ENCODE measurements at places on chromosomes 1 and 21.

DNA sequence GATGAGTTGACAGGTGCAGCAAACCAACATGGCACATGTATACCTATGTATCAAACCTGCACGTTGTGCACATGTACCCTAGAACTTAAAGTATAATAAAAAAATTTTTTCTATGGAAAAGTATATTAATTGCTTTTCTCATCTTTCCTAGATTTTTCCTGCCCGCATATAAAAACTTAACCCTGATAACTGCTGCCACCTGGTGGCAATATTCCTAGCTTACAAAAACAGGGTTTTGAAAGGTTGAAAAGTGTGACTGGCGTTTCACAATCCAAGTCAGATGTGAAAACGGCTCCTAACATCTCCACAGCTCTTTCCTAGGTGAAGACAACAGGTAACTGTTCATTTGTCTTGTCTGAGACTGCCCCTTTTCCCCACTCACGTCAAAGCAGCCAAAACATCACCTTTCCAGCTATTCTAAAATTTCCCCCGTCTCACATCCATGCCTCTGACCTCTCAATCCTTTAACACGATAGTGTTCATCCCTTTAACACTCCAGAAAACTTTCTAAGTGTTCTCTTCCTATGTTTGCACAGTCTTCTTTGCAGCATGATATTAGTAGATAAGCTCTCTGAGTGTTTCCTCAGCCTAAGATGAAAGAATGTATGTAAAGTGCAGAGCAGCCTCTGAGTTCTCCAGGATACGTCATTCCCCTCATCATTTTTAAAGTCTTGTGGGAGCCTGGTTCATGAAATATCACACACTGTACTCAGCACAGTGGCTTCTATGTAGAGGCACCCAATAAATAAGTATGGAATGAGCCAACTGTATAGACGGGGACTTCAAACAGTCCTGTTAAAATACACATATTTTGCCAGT is 27.5 kb downstream of the OVGP1 start:
- DNase-seq, result peak; percentile 49

GRCh38 chr1:223233410-223234169 is 90.5 kb upstream of the TLR5 start:
- peak; percentile 32 for DNase-seq

- no peak for DNase-seq
Measured at GRCh38 chr1:190436615-190437014, 41.0 kb downstream of the BRINP3 start.

DNA sequence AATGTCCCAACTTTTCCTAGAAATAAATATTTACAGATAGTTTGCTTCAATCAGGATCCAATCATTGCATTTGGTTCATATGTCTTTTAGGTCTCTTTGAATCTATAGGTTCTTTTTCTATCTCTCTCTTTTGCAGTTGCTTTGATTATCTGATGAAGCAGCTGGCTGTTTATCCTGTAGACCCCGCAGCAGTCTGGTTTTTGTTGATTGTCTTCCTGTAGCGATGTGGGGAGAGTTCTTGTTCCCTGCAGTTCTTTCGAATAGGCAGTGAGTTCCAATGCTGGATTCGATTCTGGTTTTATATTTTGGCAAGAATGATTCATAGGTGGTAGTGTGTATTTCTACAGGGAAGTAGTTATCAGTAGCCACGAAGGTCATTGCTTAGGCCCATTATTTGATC is 7.4 kb upstream of the MIXL1 start:
- DNase-seq, result no peak

- DNase-seq, result no peak
Measured at GRCh38 chr1:238999944-239000343, 386.4 kb upstream of the CHRM3 start.

DNA sequence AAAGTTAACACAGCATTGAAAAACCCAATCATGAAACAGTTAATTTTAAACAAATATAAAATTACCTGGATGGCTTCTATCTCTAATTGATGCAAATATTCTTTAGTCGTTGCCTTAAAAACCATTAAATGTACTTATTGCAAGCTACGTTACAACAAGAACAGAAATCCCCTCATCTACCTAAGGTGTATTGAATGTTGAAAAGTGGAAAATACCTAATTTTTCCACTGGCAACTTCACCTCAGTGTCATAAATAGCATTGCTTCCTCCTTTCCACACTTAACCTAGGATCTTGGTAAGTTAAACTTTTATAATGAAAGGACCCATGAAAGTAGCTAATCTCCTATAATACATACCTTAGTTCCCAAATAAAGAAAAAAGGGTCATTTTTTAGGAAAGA is 5.4 kb downstream of the GADD45A start:
- no peak for DNase-seq

- no peak for DNase-seq
Measured at GRCh38 chr1:118395430-118395991, 210.5 kb upstream of the SPAG17 start.

GRCh38 chr21:29696937-29697336 is 242.9 kb downstream of the GRIK1 start:
- DNase-seq, result no peak

- DNase-seq, result no peak
Measured at GRCh38 chr1:3036447-3037280, 15.4 kb downstream of the ACTRT2 start.

DNA sequence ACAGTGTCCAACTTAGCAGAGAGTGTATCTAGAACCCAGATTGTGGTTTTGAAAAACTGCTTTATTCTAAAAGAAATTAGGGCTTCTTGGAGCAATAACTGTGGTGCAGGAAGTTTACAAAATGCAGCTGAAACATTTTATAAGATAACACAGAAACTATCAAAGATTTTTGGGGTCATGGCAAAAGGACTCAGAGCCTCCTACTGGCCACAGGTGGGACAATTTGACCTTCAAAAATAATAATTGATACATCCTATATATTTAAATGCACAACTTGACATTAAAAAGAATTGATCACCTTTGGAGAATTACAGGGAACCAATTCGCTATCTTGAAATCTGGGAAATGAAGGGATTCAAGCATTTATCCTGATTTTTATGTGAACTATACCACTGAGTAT is 235.2 kb downstream of the RPS6KC1 start:
- no peak for DNase-seq

DNA sequence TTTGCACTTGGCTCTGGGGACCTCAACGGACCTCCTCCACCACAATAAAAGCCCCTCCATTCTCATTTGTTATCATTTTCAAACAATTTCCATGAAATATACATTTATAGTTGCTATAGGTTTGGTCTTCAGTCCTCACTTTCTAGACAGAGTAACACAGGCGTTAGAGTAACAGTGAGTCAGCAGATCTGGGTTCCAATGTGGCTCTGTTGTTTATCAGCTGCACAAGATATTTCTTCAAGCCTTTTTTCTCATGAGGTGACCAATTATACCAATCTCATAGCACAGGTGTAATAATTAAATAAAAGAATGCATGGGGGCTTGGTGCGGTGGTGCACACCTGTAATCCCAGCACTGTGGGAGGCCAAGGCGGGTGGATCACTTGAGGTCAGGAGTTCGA is 32.8 kb upstream of the PSMB2 start:
- DNase-seq, result no peak

DNA sequence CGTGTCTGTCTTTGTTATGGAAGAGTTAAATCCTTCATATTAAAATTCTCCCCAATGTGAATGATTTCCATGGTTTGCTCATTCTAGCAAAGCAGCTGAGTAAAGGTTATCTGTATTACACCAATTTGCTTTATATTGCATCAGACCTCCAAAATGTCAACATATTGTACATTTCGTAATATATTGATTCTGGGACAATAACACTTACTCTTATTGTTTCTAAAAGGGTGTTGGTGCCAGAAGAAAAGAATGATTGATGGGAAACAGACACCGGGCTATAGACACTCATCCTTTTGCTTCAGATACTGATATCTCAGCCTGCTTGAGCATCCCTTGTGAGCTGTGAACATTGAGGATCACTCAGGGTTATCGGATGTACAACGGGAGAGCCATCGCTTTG is 7.0 kb downstream of the NTNG1 start:
- DNase-seq, result no peak

DNA sequence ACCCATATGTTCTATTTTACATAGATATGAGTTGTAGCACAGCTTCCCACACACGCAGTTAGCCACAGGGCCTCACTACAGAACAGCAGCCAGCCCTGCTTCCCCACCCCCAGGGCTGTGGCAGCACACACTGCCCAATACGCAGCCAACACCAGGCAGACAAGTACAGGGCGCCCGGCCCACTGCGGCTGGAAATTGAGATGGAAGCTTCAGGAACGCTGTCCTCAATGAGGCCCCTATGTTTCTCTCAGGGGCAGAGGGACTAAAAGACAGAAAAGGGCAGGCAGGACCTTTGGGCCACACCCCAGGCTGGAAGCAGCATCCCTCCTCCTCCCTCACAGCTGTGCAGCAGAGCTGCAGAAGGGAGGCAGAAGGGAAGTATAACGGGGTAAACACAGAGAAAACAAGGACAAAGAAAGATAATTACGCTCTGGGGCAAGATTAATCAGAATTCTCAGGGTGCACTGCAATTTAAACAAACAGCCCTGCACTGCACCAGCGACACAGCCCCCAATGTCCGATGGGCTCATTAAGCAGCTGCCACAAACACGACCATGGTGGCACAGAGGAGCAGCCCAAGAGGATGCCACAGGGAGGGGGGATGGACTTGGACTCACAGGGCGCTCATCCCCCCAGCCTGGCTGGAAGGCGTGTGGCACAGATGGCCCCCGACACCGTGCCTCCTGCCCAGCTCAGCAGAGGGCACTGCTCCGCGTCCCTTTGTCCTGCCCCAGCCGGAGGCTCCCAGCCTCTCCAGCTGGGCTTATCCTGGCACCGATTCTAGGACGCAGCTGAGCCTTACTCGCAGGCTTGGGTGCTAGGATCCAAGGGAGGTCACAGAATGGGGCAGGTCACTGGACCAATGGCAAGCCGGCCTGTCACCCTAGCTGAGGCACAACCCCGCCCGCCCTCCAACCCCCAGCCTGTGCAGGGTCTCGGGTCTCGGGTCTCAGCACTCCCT is 14.2 kb downstream of the WDR4 start:
- DNase-seq, result no peak

- no peak for DNase-seq
Measured at GRCh38 chr1:50917138-50918137, 42.6 kb downstream of the FAF1 start.

- DNase-seq, result no peak
Measured at GRCh38 chr1:12152113-12152891, 14.5 kb upstream of the TNFRSF1B start.

GRCh38 chr1:202702088-202702487 is 8.2 kb downstream of the SYT2 start:
- DNase-seq, result no peak

DNA sequence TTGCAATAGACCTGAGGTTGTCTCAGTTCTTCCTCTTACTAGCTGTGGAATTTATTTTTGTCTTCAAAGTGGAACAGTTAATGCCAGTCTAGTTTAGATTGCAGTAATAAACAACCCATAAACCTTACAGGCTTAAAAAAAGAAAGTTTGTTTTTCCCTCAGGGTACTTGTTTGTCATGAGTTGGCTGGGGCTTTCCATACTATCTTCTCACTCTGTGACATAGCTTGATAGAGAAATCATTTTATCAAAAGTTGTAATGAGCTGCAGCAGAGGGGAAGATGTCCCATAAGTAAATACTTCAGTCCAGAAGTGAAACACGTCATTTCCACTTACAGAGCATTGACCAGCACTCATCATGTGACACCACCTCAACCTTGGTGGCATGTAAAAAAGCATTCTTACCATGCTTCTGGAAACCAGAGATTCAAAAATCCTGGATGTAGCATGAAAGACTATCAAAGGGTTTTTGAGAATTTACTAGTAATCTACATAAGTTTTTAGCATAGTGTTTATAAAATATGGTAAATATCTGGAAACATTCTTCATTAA is 62.8 kb upstream of the COL11A1 start:
- DNase-seq, result no peak

- no peak for DNase-seq
Measured at GRCh38 chr1:164723296-164723798, 164.4 kb downstream of the PBX1 start.

DNA sequence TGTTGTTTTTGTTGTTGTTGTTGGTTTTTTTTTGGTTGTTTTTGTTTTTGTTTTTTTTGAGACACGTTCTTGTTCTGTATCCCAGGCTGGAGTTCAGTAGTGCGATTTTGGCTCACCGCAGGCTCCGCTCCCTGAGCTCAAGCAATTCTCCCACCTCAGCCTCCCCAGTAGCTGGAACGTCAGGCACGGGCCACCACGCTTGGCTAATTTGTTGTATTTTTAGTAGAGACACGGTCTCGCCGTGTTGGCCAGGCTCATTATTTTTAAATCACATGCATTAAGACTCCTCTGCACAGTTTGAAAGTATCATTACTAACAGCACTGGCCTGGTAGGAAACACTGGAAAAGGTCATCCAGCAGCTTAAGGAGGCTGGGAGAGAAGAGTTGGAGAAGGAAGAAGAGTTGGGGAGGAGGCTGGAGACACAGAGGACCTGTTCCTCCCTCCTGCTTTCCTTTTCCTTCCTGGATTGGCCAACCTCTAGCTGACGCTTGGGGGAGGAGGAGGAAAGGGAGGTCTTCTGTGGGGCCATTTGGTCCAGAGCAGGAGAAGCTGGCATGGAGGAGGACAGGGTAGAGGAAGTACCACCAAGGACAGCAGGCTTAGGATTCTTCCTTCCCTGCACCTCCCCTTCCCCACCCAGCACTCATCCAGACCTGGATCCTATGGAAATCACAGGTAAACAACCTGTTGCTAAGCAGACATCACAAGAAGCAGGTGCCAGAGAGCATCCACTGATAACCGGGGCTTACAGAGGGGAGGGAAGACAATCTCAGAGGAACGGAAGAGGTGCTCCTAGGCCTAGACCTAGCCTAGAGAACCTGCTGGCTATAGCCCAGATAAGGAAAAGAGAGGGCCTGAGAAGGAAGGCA is 71.9 kb upstream of the GOLT1A start:
- DNase-seq, result no peak

- no peak for DNase-seq
Measured at GRCh38 chr1:15420853-15421465, 11.3 kb downstream of the EFHD2 start.

- DNase-seq, result no peak
Measured at GRCh38 chr1:117679299-117679698, 73.5 kb downstream of the TENT5C start.

DNA sequence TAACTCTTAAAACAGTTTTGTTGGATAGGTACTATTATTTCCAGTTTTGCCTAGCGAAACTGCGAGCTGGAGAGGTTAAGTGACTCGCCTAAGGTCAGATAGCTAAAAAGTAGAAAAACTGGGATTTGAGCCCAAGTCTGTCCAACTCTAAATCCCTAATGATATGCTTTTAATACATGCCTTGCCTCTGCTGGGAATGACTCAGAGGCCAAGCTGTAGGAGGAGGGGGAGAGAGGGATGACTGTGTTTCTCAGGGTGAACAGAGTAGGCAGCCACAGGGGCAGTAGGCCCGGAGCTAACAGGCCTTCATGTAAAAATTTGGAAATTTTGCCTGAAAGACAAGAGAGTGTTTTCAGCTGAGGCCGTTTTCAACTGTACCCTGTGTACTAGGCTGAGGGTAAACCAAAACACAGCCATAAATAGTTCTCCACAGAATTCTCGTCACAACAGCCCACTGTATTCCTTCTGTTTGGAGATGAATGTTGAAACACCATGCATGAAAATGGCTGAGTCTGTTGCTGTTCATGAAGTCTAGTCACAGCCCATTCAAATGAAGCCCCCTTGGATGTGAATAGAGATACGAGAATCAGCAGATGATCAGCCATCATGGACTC is 107.5 kb upstream of the HOOK1 start:
- no peak for DNase-seq
